SK-N-SH treated with all-trans-retinoic acid at 6 μM for 48 hours (cell line): ENCODE measurements at places on chromosomes 12 and 14.

GRCh38 chr12:29672580-29672979 lies 111.2 kb downstream of the TMTC1 start:
- no peak for ATAC-seq

DNA sequence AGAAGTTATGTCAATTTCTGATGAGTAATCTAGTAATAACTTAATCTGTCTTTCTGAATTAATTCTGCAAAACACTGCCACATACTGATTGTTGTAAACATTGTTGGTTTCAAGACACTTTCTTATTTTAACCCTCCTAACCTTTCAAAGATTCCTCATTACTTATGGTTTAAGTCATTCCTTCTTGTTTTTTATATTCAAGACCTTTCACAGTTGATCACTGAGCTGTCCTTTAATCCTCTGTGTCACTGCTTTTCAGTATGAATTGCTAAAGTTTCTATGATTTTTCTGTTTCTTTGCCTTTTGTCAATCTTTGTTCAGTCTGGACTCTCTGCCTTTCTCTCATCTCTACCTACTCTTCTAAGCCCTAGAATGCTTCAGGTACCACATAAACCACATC lies 164.7 kb downstream of the RAD51B start:
- no peak for ATAC-seq

DNA sequence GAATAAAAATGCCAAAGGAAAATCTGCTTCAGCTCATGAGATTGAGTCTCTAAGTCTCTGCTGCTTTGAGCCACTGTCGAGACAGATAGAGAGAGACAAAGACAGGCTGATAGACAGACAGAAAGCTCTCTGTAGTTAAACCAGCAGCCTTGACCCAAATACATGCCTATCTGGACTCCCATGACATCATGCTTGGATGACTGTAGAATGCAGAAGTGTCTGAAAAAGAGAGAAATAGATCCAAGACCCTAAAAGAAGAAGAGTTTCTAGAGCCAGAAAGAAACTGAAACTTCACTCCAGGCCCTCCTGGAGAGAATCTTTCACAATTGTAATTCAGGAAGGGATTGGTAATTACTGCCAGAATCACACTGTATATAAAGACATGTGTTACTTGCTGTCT lies 122.6 kb upstream of the PLXNC1 start:
- ATAC-seq: no peak

- peak; percentile 89 for ATAC-seq
Measured at GRCh38 chr14:50260511-50260910, 29.1 kb upstream of the SOS2 start.

GRCh38 chr12:24679126-24679525 lies 269.8 kb downstream of the BCAT1 start:
- no peak for ATAC-seq

DNA sequence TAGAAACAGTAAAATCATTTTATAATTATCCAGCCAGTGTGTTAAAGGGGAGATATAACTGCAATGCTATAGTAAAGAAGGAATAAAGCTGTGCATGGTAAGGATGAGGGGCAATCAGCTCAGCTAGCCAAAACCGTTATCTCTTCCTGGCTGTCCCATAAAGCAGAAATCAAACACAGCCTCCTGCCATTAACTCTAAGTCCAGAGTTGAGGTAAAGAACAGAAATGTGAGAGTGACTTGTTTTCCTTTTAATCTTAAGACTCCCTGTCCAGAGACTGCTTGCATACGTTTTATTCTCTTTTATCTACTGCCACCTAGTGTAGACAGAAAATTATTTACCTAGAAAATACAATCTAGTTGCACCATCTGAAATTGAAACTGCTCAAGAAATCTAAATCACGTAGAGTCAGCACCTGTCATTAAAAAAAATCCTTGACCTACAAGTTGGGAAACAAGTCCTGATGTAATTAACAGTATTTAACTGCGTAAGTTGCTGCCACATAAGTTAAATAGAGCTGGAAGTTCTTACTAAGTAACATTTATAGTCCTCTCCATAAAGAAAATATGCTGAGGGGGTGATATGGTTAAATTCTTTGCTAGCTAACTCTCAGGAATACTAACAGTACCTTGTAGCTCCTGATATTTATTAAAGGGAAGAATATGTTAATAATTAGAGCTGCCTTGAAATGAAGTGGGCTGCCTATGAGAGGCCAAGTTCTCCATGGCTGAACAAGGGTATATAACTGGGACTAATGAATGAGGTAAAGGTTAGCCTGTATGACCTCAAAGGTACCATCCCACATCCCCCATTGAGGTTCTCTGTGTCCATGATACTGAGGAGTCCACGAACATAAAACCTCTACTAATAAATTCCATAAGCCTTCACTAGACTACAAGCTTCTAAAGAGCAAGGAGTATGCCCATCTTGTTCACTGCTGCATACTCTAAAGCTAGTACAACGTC lies 62.7 kb downstream of the GALNT4 start:
- peak; percentile 93 for ATAC-seq

DNA sequence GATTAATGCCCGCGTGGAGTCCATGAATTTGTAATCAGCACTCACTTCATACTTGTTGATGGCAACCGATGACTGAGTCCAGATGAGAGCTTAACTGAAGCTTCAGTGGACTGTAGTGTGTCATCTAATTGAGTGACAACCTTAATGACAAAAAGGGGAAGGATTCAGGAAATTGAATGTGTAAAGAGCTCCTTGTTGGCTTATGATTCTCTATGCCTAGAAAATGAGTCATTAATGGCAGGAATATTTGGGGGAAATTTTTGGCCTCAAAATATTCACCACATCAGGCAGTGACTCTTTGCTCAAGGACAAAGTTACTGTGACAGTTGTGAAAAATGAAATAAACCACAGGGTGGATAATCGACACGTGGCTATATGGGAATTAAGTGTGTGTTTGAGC lies 55.3 kb upstream of the STON2 start:
- no peak for ATAC-seq
